Type B pancreatic cell (in vitro differentiated cells): ENCODE measurements at places on chromosomes 16 and 17. TPM values are rescaled to one million over a fixed set of nuclear protein-coding genes. Genes with fewer than 3 reads are reported as not detected.

DNA sequence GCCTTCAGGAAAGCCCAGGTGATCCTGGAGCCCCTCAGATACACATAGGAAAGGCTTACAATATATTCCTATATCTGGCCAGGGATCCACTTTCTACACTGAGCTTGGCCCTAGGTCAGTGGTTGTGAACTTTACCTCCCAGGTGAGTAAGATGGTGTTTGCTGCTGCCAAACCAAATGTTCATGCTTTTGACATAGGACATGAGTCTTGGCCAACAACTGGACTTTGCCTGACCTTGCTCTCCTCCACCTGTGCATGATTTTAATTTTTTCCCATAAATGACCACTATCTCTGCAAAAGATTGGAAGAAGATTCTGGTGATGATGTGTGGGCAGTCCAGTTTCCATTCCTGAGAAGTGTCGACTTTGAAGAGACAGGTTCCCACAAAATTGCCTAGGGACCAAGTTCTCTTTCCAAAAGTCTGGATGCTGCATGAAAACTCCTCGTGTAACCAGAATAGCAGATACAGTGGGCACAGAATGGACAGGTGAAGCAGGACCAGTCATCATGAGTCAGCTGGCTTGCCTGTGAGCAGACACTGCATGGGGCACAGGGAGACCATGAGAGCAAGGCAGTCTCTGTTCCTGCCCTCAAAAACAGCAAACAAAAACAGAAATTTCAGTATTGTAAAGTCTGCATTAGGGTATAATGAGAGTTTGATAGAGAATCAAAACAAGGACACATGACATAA is 226.4 kb upstream of the MON1B start:
- no peaks in the 10 kb centered on the region for H3K4me1 ChIP-seq
- H3K36me3 ChIP-seq = no peaks in the 10 kb centered on the region
- no peak overlapping the region for H3K4me3 ChIP-seq

GRCh38 chr17:73589363-73589980 is 54.8 kb downstream of the SDK2 start:
- H3K4me3 ChIP-seq = no peak overlapping the region
- no peak for DNase-seq
- peaks cover 25% of the 10 kb centered on the region for H3K4me1 ChIP-seq
- no peak overlapping the region for H3K27ac ChIP-seq
- peaks cover 2% of the 10 kb centered on the region for H3K36me3 ChIP-seq

DNA sequence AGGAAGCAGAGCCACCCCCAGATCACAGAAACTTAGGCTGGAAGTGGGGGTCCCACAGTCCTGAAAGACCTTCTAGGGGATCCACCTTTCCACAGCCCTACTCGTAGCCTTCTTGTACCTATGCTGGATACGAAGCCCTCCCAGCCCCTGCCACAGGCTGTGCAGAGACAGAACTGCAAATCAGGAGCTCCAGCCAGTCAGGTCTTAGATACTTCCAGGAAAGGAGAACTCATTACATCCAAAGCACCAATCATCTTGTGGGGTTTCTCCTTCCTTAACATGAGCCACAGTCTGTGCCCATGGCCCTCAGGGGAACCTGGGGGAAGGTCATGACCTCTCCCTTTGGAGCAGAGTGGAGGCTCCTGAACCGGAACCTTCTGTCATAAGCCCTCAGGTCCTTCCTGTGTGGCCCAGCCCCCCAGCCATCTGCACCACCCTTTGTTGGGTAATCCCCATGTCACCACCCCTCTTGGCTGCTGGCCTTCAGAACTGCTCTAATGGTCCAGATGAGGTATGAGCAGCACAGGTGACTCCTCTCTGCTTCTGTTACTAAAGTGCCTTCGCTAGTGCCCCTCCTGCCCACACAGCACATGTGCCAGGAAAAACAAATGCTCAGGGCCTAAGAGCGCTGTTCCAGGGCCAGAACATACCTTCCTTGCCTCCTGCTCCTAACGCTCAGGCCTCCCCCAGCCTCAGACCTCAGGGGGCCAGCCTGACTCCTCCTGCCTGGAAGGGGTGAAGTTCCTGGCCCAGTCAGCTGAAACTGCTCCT is 14.6 kb downstream of the SRCIN1 start:
- peaks cover 4% of the 10 kb centered on the region for H3K27me3 ChIP-seq
- H3K4me3 ChIP-seq = no peak overlapping the region

DNA sequence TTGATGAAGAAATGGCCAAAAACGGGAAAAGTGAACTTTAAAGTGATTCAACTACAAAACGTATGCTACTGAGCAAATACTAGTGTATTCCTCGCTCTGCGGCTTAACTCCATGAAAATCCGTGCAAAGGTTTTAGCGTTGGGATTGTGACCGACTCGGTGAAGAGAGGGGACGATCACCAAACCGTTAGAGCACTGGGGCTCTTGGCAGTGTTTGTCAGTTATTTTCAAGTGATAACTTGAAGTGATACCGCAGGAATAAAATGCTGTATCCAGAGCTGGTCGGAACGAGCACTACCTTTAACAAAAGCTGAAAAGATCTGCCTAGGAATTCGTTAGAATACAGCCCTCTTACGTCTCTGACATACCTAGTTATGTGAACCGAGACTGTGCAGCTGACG is 773 bp upstream of the PPM1D start:
- H3K4me3 ChIP-seq = peak overlapping the region; percentile 98
- no peak for DNase-seq
- H3K4me1 ChIP-seq = peaks cover 38% of the 10 kb centered on the region
- peak overlapping the region; percentile 99 for H3K27ac ChIP-seq

DNA sequence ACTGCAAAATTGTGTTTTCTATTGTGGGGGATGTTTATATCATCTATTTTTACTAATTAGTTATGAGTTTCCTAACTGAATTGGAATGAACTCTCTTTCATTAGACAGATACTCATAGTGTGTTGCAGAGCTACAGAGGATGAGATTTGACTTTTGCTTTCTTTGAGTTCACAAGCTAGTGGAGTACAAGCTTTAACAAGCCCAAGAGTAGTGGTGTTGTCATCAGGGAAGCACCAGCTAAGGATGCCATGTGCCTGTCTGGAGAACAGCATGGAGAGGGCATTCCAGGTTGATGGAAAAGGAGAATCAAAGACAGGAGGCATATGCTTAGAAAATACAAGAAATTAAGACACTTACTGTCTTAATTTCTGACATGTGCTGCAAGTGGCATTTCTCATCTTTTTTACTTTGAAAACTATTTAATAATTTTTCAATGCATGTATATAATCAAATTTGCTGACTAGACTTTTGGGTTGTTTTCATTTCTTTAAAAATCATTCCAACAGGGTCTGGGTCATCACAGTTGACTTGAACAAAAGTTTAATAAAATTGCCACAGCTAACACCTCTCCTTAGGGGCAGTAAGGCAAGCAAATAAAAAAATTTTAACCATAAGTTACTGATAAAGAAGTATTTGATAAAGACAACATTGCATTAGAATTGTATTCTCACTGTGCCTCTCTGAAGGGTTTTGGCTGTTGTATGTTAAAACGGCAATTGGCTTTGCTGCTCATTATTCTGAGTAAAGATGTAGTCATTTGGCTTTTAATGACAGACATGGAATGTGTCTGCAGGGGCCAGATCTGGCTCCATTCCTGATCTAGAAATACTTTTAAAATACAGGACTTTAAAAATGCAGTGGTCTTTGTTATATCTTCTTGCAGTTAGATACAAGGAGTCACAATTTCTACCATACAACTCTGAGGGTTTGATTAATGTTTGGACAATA is 323.7 kb upstream of the CDH11 start:
- no peaks in the 10 kb centered on the region for H3K36me3 ChIP-seq
- DNase-seq = no peak
- no peaks in the 10 kb centered on the region for H3K4me1 ChIP-seq
- H3K4me3 ChIP-seq = no peak overlapping the region

- peak overlapping the region; percentile 90 for H3K4me3 ChIP-seq
- peaks cover 4% of the 10 kb centered on the region for H3K4me1 ChIP-seq
- H3K27me3 ChIP-seq = no peaks in the 10 kb centered on the region
- H3K27ac ChIP-seq = peak overlapping the region; percentile 90
- no peak for DNase-seq
- H3K36me3 ChIP-seq = no peaks in the 10 kb centered on the region
These were observed 1.6 kb downstream of the CAPN15 start for GRCh38 chr16:529012-529575.

- no peak overlapping the region for H3K27ac ChIP-seq
- no peaks in the 10 kb centered on the region for H3K27me3 ChIP-seq
- H3K4me3 ChIP-seq = no peak overlapping the region
- H3K36me3 ChIP-seq = peaks cover 29% of the 10 kb centered on the region
These were observed 14.7 kb downstream of the TXNDC11 start for GRCh38 chr16:11727796-11728543.

GRCh38 chr17:36761203-36761950 is 160.0 kb downstream of the MRM1 start:
- no peak for DNase-seq
- peaks cover 9% of the 10 kb centered on the region for H3K4me1 ChIP-seq
- no peak overlapping the region for H3K4me3 ChIP-seq
- H3K36me3 ChIP-seq = no peaks in the 10 kb centered on the region
- H3K27me3 ChIP-seq = peaks cover 29% of the 10 kb centered on the region

DNA sequence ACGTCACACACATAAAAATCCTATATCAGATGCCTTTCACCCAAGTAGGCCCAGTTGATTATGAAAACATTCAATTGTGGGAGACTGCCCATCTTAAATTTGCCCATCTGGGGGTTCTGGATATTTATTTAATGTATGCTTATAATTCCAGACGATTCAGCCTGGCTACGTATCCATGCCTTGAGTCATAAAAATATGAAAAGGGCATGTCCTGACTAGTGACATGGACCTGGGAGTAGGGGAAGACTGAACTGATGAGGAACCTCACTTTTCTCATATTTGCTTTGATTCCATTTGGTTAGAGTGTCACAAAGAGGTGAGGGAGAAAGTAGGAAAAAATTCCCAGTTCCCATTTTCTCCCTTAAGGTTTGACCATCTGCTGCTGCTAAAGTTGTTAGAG is 122.5 kb upstream of the GNAO1 start:
- H3K27me3 ChIP-seq = peaks cover 7% of the 10 kb centered on the region
- no peak for DNase-seq
- H3K4me3 ChIP-seq = no peak overlapping the region
- H3K27ac ChIP-seq = no peak overlapping the region
- H3K36me3 ChIP-seq = no peaks in the 10 kb centered on the region

GRCh38 chr17:39625198-39625785 is 1.5 kb upstream of the PPP1R1B start:
- H3K4me3 ChIP-seq = peak overlapping the region; percentile 84
- H3K36me3 ChIP-seq = no peaks in the 10 kb centered on the region
- peak overlapping the region; percentile 21 for H3K27ac ChIP-seq
- H3K27me3 ChIP-seq = peaks cover 64% of the 10 kb centered on the region
- no peak for DNase-seq

GRCh38 chr16:79269211-79269863 is 331.2 kb downstream of the MAF start:
- H3K36me3 ChIP-seq = no peaks in the 10 kb centered on the region
- H3K27me3 ChIP-seq = peaks cover 13% of the 10 kb centered on the region
- no peak for DNase-seq
- H3K4me3 ChIP-seq = no peak overlapping the region

GRCh38 chr16:47949714-47950113 is 206.1 kb downstream of the ABCC12 start:
- no peaks in the 10 kb centered on the region for H3K4me1 ChIP-seq
- H3K4me3 ChIP-seq = no peak overlapping the region
- DNase-seq = no peak
- H3K27ac ChIP-seq = no peak overlapping the region

- peak overlapping the region; percentile 98 for H3K4me3 ChIP-seq
- peaks cover 54% of the 10 kb centered on the region for H3K4me1 ChIP-seq
- H3K36me3 ChIP-seq = peaks cover 18% of the 10 kb centered on the region
- peaks cover 69% of the 10 kb centered on the region for H3K27me3 ChIP-seq
These were observed 424 bp downstream of the HOXB2 start for GRCh38 chr17:48544349-48545021.

- H3K27ac ChIP-seq = peak overlapping the region; percentile 68
- H3K27me3 ChIP-seq = peaks cover 54% of the 10 kb centered on the region
- DNase-seq = no peak
- H3K4me1 ChIP-seq = peaks cover 12% of the 10 kb centered on the region
- H3K36me3 ChIP-seq = peaks cover 4% of the 10 kb centered on the region
These were observed 4.1 kb downstream of the BICDL2 start for GRCh38 chr16:3032624-3033023.

DNA sequence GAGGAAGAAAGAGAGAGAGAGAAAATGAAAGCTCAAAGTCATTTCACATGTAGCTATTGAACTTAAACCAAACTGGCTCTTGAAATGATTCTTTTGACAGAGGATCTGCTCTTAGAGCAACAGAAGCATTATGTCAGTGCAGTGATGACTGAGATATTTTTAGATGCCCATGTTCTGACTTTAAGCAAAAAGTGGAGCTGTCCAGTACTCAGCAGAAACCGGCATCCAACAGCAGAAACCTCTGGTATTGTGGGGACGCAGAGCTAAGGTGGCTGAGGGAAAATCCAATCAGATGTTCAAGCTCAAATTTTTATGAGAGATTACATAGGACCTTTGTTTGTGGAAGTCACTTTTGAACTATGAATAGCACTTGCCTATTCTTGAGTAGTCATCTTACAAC is 69.8 kb upstream of the ANKFN1 start:
- peaks cover 3% of the 10 kb centered on the region for H3K27me3 ChIP-seq
- H3K4me3 ChIP-seq = no peak overlapping the region
- H3K27ac ChIP-seq = no peak overlapping the region
- H3K4me1 ChIP-seq = no peaks in the 10 kb centered on the region

DNA sequence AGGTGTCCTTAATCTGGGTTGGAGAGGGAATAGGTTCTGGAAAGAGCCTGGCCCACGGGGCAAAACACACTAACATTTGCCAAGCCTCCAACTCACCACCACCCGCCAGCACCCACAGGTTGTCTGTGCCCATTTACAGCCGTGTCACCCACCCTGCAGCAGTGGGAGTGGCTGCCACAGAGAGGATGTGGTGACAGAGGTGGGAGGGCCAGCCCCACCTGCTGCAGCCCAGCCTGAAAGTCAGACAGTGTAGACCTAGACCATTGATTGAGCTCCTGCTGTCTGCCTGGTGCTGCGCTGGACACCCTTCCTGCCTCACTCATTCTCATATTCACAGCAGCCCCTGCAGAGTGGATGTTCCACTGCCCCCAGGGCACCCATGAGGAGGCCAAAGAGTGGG is 44.7 kb downstream of the IL21R start:
- peaks cover 13% of the 10 kb centered on the region for H3K4me1 ChIP-seq
- no peak overlapping the region for H3K4me3 ChIP-seq
- H3K27ac ChIP-seq = no peak overlapping the region
- H3K36me3 ChIP-seq = no peaks in the 10 kb centered on the region
- no peak for DNase-seq
- H3K27me3 ChIP-seq = no peaks in the 10 kb centered on the region

- H3K27ac ChIP-seq = no peak overlapping the region
- H3K27me3 ChIP-seq = no peaks in the 10 kb centered on the region
- H3K4me3 ChIP-seq = no peak overlapping the region
These were observed 10.6 kb downstream of the RSPRY1 start for GRCh38 chr16:57196753-57197152.

The PLSCR3 gene
- total RNA-seq = 39.8 and 55.8 TPM in 2 replicates

The PLA2G10 gene
- 1.3 TPM in 1 of 2 replicates, not detected in the other for total RNA-seq

The OR1F1 gene
- 0.34 TPM in 1 of 2 replicates, not detected in the other for total RNA-seq

The LGALS9B gene
- 0.29 and 0.36 TPM in 2 replicates for total RNA-seq

The CA4 gene
- 11.4 and 21.1 TPM in 2 replicates for total RNA-seq

The CCDC200 gene
- not detected in 2 replicates for total RNA-seq
